Effector memory CD8-positive, alpha-beta T cell (primary cell): ENCODE measurements at places on chromosomes 2 and 18.

- no peak for DNase-seq
Observed at GRCh38 chr2:133674433-133675331, 106.4 kb upstream of the NCKAP5 start.

DNA sequence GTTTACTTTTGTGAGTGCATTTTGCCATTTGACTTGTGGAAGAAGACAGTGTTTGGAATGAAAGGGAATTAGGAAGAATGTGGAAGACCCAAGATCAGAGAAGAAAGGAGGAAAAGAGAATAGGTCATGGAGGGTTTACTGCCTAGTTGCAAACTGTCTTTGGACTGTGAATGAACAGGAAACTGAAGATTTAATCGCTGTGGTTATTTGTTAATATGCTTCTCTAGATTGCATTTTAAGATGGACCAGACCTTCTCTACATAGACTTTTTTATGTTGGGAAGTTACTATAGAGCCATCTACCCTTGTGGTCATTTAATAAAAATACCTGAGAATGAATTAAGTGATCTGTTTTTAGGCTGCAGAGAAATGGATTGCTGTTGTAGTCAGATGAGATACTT lies 6.2 kb downstream of the AGPS start:
- DNase-seq, result no peak

DNA sequence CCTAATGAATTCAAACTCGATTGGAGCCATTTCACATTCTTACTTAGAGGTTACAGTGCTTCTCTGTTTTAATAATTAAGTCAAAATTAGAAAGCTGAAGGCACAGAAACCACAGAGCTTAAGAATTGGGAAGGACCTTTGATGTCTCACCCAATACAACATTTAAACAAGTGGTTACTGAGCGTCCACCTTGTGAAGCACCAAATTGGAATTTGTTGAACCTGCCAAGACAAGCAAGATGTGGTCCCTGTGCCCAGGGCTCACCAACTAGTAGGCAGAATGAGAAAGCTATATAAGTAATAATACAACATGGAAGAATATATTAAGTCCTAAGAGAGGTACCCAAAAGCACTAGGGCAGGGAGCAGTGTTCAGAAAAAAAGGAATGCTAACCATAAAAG lies 64.5 kb upstream of the NPAS2 start:
- no peak for DNase-seq

DNA sequence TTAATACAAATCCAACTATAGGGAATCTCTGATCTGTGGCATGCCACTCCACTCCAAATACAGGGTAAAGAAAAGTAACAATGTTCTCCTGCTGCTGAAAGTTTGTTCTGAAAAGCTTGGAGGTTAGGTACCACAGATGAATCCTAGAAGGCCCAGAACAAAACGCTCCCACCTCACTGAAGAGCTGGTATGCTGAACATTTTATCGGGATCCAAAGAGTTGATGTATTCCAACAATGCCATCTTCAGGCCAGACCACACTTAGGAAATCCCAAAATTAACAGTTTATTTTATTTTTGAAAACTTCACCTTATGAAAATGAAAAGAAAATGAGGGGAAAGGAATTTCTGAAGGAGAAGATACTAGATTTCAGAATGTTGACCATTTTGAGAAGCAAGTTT lies 145.1 kb upstream of the CDH19 start:
- no peak for DNase-seq

GRCh38 chr18:47986620-47987387 lies 56.3 kb upstream of the SMAD2 start:
- DNase-seq, result no peak

DNA sequence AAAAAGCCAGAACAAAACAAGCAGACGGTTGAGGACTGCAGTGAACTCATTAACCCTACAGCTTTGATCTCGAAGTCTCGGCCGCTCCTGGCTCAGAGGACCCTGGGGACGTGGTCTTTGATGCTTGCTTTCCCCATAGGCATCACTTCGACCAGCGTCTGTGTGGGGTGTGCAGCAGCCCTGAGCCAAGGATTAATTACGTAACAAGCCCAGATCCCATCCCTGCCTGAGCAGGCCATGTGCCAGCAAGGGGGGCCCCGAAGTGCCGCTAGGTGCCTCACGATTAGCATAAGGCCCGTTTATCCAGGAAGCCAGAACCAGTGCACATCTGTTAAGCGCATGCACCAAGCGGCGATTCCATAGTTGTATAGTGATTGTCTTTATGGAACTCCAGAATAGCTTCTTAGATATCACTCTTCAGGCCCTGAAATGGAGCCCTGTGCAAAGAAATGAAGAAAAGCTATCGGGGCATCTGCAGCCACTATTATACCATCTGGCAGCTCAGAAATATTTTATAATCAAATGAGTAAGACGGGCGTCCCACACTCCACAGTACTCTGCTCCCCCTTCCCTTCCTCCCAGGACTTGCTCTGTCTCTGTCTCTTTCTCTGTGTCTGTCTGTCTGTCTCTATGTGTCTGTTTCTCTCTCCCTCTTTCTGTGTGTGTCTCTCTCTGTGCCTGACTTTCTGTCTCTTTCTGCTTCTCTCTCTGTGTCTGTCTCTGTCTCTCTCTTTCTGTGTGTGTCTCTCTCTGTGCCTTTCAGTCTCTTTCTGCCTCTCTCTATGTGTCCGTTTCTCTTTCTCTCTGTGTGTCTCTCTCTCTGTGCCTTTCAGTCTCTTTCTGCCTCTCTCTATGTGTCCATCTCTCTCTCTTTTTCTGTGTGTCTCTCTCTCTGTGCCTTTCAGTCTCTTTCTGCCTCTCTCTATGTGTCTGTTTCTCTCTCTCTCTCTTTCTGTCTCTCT lies 41.7 kb downstream of the HPCAL1 start:
- DNase-seq, result no peak

GRCh38 chr2:2567776-2568175 lies 236.7 kb upstream of the MYT1L start:
- no peak for DNase-seq

- DNase-seq, result no peak
Observed at GRCh38 chr2:109638795-109639194, 24.6 kb downstream of the SOWAHC start.

DNA sequence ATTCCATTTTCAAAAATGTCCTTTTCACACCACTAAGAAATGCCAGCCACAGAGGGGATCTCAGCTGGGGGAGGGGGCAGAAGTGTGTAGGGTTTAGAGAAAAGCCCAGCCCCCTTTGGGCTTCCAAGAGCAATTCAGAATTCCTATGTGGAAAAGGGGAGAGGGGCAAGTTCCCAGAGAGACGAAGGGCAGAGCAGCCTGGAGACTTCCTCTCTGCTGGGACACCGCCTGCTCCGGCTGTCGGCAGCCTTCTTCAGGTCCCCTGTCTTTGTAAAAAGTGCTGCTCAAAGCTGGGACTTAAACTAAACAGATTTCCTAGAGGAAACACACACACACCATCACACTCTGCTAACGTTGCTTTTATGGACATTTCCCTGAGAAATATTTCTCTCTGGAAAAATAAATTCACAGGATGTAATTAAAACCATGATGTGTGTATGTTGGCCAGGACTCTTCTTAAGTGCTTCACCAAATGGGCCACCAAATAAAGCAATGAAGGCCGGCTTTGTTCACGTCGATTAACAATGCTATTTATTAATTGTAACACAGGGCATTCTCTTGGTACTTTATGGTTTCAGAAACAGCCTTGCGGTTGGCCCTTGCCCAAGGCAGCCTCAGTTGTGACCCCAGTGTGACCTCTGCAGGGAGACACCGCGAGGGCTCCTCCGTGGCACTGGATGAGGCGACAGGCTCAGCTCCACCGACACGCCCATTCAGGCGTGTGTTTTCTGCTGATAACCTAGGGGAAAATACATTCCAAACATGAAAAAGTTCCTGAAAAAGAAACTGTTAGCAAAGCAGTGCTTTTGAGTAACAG lies 5.6 kb upstream of the ASB1 start:
- no peak for DNase-seq

GRCh38 chr2:100274076-100274475 lies 48.2 kb downstream of the LONRF2 start:
- no peak for DNase-seq

DNA sequence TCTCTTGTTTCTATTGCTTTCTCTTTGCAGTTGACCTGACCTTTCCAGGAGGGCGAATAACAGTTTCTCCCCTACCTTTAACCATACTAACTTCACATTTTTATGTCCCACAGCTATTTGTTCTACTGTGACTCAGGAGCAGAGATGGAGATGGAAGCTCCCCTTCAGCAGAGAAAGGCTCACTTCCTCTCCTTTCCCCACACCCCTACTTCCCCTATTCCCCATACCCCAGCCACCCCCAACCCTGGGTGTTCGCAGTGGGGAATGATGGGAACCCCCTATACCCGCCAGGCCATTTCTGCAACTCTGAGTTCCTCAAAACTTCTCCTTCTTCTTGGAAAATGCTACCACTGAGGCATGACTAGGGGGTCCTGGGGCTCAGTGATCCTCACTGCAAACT lies 285.4 kb upstream of the MGAT5 start:
- DNase-seq, result no peak

DNA sequence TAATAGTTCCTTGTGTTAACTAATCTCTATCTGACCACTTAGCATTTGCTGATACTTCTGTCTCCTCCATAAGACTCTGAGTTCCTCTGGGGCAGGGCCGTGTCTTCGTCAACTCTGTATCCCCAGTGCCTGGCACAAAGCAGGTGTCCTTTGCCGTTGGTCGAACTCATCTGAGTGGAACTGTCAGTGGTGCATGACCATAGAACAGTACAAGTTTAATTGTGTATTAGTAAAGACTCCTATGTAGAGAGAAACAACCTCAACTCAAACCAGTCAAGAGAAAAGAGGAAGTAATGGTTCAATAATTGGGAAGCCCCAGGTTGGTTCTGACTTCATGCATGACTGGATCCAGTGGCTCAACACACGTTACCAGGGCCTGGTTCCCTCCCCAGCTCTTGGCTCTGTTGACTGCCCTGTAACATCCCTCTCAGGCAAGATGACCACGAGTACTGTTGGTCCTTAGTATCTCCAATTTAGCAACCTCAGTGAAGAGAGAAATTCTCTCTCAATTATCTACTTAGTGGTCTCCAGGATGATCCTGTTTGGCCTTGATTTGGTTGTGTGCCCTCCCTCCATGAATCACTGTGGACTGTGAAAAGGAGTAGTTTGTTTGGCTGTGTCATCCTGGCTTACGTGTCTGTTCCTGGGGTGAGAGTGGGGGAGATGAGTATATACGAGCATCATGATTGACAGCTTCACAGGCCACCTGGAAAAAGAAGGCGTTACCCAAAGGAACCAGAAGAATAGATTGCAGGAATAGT lies 58.5 kb upstream of the MSH6 start:
- no peak for DNase-seq

- DNase-seq, result no peak
Observed at GRCh38 chr2:85009019-85009618, 38.2 kb downstream of the KCMF1 start.

DNA sequence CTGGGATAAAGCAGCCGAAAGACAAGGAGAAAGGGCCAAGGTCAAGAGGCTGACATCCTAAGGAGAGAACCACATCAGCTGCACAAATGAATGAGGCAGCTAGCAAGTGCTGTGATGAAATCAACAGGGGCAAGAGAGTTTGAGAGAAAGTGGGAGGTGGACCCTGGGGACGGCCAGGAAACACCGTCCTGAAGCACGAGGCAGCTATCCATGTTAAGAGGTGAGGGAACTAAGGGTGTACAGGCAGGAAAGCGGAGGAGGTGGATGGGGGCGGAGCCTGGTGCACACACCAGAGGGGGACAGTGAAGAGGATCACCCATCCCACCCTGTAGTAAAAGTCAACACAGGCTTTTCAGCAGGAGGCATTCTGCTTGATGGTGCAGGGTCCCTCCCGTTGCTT lies 52.4 kb downstream of the HDLBP start:
- no peak for DNase-seq

DNA sequence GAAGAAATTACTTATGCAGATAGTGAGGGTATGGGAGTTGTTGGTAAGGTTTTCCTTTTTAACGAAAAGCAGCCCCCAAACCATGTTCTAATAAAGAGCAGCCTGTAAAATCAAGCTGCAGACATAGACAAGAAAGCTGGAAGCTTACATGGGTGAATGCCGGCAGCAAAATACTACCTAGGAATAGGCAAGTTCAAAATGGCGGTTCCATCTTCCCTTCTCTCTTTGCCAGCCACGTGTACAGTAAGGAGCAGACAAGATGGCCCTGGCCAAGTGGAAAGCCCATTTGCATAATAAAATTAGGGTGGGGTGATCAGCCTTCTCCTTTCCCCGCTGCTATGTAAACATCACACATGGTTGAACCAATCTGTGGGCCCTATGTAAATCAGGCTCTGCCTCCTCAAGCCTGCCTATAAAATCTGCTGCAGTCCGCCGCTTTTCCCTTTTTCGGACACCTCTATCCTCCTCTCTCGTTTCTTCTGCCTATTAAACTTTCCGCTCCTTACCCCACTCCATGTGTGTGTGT lies 155.0 kb downstream of the ZBTB7C start:
- DNase-seq, result no peak

DNA sequence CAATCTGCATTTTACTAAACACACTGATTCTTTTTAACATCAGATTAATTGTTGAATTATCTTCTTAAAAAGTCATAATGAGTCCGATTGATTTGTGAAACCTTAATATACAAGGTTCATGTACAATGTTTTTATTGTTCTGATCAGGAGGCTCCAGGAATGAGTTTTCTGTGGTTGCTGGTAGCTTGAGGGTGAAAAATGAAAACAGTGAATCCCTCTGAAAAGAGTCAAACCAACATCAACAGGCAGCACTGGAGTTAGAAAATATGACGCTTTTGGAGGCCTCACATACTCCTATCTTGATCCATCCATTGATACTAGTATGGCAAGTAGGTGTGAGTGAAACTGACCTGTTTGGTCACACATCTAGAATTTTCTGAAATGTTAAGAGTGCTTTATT lies 216.3 kb upstream of the ETAA1 start:
- DNase-seq, result no peak

GRCh38 chr2:54758951-54759350 lies 35.5 kb downstream of the EML6 start:
- no peak for DNase-seq

- no peak for DNase-seq
Observed at GRCh38 chr18:49431165-49431962, 29.1 kb downstream of the DYM start.

DNA sequence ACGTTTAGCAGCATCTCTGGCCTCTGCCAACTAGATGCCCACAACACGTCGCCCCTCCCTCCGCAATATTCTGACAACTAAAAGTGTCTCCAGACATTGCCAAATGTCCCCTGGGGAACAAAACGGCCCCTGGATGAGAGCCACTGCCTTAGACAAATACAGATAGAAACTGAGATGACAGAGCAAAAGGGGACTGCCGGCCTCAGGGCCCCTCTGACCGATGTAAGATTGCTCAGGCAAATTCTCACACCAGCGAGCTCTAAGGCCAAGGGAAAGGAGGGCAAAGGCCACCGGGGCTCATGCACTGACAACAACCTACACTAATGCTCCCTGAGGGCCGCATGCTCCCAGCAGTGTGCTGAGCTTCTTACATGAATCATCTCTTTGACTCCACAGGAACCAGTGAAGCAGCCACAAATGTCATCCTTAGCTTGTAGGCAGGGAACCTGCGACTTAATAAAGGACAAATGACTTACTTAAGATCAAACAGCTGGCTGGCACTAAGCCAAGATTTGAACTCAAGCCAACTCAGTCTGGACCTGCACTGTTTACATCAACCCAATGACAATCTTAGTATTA lies 228.5 kb downstream of the TTC32 start:
- no peak for DNase-seq

GRCh38 chr2:27901234-27901633 lies 10.7 kb downstream of the BABAM2 start:
- no peak for DNase-seq

- no peak for DNase-seq
Observed at GRCh38 chr18:57433482-57433881, 1.7 kb upstream of the ONECUT2 start.
